Melanocyte of skin (primary cell): ENCODE measurements at places on chromosomes 3 and 15. TPM values are rescaled to one million over a fixed set of nuclear protein-coding genes. Genes with fewer than 3 reads are reported as not detected.

Gene IREB2
- 25.1 and 36.7 TPM in 2 replicates for total RNA-seq

Gene SCN11A
- not detected in 2 replicates for total RNA-seq

Gene LDHAL6B
- total RNA-seq: not detected in 2 replicates

Gene ZNF80
- not detected in 2 replicates for total RNA-seq

Gene HGD
- total RNA-seq: under 0.01 and 0.15 TPM in 2 replicates

Gene LRRC15
- total RNA-seq: under 0.01 TPM in 1 of 2 replicates, not detected in the other

Gene SAXO2
- total RNA-seq: 0.73 and 1.4 TPM in 2 replicates

Gene SUSD5
- total RNA-seq: 15.1 and 20.7 TPM in 2 replicates

Gene C3orf85
- total RNA-seq: not detected in 2 replicates

Gene ADGRG7
- 0.15 TPM in 1 of 2 replicates, not detected in the other for total RNA-seq

Gene PCSK6
- 1.0 and 1.1 TPM in 2 replicates for total RNA-seq

Gene CKMT1B
- total RNA-seq: not detected in 2 replicates

Gene GOLGA8Q
- total RNA-seq: 0.69 TPM in 1 of 2 replicates, not detected in the other

Gene CKMT1A
- 0.36 TPM in 1 of 2 replicates, not detected in the other for total RNA-seq

Gene OXNAD1
- 17.4 and 22.7 TPM in 2 replicates for total RNA-seq

Gene GASK1A
- total RNA-seq: under 0.01 and 0.34 TPM in 2 replicates

Gene CCR8
- not detected in 2 replicates for total RNA-seq

Gene NLGN1
- 77.4 and 106 TPM in 2 replicates for total RNA-seq

Gene GLDN
- total RNA-seq: not detected in 2 replicates

Gene CRYGS
- 1.4 and 2.3 TPM in 2 replicates for total RNA-seq

Gene C3orf22
- total RNA-seq: not detected in 2 replicates

Gene AGBL1
- total RNA-seq: 1.1 TPM in 1 of 2 replicates, not detected in the other

Gene PARP15
- total RNA-seq: 2.2 and 3.0 TPM in 2 replicates

Gene SMCO1
- total RNA-seq: not detected in 2 replicates

Gene PAK6
- total RNA-seq: 0.36 and 1.4 TPM in 2 replicates

Gene FBXO40
- not detected in 2 replicates for total RNA-seq

Gene RBPMS2
- under 0.01 and 0.15 TPM in 2 replicates for total RNA-seq

Gene LNP1
- total RNA-seq: 2.4 and 2.9 TPM in 2 replicates

Gene ELL3
- 0.73 and 1.7 TPM in 2 replicates for total RNA-seq

Gene FILIP1L
- 0.36 TPM in 1 of 2 replicates, not detected in the other for total RNA-seq

Gene IQCH
- 1.4 and 1.7 TPM in 2 replicates for total RNA-seq

Gene MLF1
- total RNA-seq: 5.5 and 6.5 TPM in 2 replicates
